Smooth muscle cell of the brain vasculature (primary cell): ENCODE measurements at places on chromosomes 2 and 18.

DNA sequence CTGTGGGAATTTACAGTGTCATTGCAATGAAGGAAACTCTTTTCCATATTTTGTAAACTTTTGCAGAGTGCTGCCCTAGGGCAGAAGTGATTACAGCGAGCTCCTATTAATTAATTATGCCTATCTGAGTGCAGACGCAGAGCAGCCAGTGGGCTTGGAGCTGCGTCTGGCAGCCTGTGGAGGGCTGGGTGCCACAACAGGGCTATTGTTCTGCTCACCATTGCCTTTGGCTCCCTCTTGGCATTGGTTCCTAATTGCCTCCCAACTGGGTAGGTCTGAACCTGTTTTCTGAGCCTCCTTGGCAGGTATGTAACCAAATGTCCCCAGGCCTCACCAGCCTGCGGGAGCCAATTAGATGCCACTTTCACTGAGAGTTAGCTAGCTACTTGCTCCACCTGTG, 25.6 kb upstream of the ITGB6 start:
- DNase-seq, result no peak

DNA sequence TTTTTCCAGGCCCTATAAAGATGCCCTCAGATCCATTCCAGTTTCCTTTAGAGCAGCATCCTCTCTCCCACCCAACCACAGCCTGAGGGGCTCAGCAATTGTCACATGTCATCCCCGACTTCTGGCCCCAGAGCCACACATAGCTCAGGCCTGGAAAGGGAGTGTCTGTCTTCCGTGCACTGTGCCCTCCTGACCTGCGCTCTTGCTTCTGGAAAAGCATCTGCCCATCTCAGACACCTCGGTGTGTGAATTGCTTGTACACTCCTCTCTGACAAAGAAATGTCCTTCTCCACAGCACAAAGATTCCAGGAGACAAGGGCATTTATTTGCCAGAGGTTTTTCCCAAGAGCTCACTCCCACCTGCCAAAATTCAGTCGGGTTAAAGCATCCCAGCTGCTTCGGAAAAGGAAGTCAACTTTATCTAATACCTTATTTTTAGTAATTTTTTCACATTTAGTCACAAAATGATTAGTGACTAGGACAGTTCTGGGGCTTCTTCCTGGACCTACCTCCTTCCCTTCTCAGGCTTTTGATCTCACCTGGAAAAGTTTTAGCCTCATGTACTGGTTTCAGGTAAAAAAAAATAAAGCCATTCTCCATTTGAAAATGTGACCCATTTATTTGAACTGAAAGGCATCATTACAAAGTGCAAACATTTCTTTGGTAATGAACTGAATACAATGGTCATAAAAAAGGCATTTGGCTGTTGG, 112.9 kb downstream of the PXDN start:
- DNase-seq, result no peak

- no peak for DNase-seq
Measured at GRCh38 chr2:61471905-61472805, 1.3 kb upstream of the USP34 start.

- DNase-seq, result no peak
Measured at GRCh38 chr2:61432990-61433389, 37.9 kb downstream of the USP34 start.

DNA sequence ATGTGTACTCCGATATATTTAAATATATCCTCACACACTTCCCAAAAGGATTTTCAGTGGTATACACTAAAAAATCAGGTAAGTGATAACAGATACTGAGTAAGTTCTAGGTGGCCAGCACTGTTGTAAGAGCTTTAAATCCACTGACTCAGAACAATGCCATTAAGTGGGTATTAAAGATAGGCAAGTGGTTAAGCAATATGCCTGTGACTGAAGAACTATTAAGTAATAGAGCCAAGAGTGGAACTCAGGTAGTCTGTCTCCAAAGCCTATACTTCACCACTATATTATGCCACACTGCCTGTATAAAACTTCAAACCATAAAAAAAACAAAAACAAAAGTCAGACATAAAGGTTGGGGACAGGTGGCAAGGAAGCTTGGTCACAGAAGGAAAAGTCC, 37.2 kb downstream of the THUMPD2 start:
- DNase-seq, result no peak

GRCh38 chr2:189512879-189513278, 67.7 kb downstream of the SLC40A1 start:
- DNase-seq, result no peak
